ENCODE measurements at places on chromosomes 12 and 14.

GRCh38 chr14:48027115-48027514, 351.7 kb upstream of the MDGA2 start:
- no peak for DNase-seq

DNA sequence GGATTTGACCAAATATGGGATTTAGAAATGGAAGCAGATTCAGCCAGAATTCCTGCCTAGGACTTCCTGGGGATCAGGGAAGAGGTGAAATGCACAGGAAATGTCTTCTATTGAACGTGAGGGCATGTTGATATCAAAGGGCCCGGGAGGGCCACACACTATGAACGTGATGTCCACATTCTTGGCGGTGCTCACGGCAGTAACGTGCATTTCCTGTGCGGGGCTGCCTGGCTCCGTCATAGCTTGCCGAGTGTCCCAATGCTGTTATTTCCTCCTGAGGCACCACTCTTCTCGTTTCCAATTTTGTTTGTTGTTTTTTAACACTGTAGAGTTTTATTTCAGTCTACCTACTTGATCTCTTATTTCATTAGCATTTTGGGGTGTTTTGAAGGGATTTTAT, 67.3 kb downstream of the ZNF664 start:
- DNase-seq: no peak

DNA sequence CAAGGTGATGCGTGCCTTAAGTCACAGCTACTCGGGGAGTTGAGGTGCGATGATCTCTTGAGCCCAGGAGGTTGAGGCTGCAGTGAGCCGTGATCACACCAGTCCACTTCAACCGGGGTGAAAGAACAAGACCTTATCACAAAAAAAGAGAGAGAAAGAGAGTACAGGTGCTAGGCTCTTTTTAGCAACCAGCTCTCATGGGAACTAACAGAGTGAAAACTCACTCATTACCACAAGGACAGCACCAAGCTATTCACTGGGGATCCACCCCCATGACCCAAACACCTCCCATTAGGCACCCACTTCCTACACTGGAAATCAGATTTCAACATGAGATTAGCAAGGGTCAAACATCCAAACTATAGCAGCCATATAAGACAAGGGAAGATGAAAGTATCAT, 164.2 kb downstream of the NDUFA12 start:
- DNase-seq: no peak

DNA sequence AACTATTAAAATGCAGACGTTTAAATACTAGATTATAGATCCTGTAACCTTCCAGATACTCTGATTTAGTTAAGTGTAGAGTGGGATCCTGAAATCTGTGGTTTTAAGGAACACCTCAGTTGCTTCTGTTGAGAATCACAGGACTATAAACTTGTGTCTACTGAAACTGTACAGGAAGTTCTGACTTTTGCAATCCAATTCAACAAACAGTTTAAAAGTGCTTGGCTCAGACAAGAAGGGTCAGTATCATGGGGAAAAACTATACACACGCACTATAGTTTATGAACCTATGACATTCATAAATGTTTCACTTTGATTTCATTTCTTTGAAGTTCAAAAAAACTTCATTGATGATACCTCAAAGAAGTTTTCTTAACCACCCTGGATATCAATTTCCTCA, 13.8 kb downstream of the PDE3A start:
- no peak for DNase-seq

- DNase-seq: no peak
Measured at GRCh38 chr14:73725116-73726024, 11.2 kb upstream of the PNMA1 start.

DNA sequence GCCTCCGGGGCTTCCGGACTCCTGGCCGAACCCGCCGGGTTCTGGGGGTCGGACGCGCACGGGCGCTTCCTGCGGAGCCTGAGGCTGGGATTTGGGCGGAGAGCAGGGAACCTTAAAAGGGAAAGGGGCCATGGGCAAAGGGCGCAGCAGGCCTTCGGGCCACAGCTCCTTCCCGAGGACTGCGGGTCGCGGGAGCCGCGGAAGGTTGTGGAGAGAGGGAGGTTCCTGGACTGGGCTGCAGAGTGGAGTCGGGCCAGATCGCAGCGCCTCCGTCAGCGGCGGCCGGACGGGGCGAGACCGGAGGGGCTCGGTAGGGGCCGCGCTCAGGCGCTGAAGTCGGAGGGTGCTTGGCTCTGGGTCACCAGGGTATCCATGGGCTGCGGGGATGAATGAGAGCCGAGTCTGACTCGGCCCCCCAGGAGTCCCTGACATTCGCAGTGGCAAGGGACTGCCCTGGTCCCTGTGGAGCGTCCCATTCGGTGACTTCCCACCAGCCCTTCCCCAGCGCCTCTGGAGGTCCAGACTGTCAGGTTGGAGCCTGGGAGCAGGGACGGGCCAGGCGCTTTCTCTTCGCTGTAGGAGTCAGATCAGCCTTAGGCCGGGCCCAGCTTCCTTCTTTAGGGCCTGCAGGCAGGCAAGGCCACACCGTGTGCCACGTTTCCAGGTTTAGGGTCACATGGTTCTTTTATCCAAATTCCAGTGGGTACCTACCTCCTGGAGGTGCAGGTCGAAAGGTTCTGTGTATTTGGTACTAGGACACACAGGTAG, 938 bp upstream of the SLC25A29 start:
- DNase-seq: peak; percentile 47

- no peak for DNase-seq
Measured at GRCh38 chr14:58465421-58465820, 37.9 kb downstream of the KIAA0586 start.
